CD4-positive, alpha-beta T cell treated with Interferon alpha-2 for 1 hour (primary cell): ENCODE measurements at places on chromosomes 11 and 22.
A peak's percentile ranks its signal among the peaks of the same experiment; 100 is the strongest.

- DNase-seq: no peak
Measured at GRCh38 chr11:26835611-26836010, 113.8 kb upstream of the SLC5A12 start.

- no peak for DNase-seq
Measured at GRCh38 chr22:25566898-25567235, 2.4 kb downstream of the GRK3 start.

DNA sequence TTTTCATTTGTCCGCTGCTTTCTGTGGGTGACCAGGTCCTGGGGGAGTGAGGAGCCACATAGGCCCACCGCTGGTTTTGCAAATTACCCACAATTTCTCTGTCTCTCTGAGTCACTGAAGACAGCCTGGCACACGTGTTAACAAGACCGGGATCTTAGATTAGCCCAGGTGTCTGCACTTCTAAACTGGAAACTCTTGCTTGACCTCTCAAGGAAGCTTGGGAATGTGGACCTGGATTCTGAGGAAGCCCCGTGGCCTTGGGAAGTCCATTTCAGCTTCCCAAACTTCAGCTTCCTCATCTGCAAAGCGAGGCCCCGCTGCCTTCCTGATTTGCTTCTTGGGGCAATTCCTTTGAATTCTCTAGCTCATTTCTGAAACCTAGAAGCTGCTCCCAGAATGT, 119.9 kb downstream of the KIAA1671 start:
- no peak for DNase-seq

DNA sequence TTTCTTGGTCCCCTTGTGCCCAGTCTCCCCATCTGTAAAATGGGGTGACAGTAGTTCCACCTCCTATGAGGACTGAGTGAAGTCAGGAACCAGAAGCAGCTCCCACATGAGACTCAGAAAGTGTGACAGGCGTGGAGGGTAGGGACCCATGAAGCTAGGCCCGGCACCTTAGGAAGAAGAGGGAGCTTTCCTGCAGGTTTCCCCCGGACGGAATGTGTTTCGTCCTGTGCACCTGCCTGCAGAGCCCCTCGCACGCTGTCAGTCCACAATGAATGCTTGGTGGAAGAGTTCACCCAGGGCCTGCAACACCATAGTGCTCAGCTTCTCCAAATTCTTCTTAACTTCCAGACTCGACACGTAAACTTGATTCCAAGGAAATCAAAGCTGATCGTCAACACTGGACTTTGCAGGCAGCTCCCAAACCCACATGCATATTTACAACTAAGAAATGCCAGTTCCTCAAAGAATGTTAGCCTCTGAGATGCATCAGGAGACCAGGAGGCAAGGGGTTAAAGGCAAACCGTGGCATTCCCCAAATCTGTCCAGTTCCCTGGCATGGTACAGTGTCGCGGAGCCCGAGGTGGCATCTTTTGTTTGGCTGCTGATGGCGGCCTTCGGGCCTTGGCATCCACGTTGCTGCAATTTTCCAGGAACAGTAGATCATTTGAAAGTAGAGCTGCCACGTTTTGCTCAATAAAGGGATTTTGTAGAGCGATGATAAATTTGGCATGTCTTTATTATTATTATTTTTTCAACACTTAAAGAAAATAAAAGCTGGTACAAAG, 15.4 kb downstream of the LRP5 start:
- DNase-seq: no peak

GRCh38 chr11:59573216-59573615, 42.4 kb downstream of the OSBP start:
- DNase-seq: no peak

- DNase-seq: no peak
Measured at GRCh38 chr11:108914981-108915380, 250.1 kb downstream of the DDX10 start.

GRCh38 chr11:27864091-27864491, 163.8 kb upstream of the BDNF start:
- DNase-seq: no peak

- no peak for DNase-seq
Measured at GRCh38 chr11:19703211-19703610, 9.4 kb upstream of the NAV2 start.

GRCh38 chr11:35947437-35947836, 3.6 kb downstream of the LDLRAD3 start:
- no peak for DNase-seq

DNA sequence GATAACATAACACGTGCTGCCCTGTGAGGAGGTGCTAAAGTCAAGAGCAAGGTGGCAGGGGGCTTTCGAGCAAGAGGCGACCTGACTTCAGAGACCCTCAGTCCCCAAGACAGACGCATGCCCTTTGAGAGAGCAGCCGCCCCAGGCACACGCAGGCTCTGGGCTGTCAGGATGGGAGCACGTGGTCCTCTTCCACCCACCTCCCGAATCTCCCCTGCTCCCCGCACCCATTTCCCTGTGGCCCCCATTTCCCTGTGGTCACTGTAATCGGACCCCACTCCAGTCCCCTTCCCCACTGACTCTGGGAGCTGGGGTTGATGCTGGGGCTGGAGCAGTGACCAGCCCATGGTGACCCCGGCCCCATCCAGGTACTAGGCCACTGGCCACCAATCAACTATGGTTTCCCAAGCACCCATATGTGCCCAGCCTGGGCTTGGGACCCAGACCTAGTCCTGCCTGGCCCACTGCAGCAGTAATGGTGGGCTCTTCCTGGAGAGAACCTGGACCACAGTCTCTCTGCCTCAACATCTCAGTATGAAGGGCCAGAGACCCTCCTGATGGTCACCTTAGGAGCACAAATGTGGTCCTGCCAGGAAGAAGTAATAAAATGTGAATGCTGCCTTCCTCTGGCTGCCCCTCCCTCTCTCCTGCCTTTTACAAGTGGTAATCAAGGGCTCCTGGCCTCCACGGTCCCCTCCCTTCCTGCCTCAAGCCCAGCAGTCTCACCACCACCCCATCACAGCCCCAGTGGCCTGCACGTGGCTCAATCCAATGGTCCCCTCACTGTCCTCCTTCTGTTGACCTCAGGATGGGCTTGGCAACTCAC, 39.0 kb downstream of the IGLL5 start:
- no peak for DNase-seq

- DNase-seq: no peak
Measured at GRCh38 chr11:1458340-1459218, 28.0 kb downstream of the MOB2 start.

DNA sequence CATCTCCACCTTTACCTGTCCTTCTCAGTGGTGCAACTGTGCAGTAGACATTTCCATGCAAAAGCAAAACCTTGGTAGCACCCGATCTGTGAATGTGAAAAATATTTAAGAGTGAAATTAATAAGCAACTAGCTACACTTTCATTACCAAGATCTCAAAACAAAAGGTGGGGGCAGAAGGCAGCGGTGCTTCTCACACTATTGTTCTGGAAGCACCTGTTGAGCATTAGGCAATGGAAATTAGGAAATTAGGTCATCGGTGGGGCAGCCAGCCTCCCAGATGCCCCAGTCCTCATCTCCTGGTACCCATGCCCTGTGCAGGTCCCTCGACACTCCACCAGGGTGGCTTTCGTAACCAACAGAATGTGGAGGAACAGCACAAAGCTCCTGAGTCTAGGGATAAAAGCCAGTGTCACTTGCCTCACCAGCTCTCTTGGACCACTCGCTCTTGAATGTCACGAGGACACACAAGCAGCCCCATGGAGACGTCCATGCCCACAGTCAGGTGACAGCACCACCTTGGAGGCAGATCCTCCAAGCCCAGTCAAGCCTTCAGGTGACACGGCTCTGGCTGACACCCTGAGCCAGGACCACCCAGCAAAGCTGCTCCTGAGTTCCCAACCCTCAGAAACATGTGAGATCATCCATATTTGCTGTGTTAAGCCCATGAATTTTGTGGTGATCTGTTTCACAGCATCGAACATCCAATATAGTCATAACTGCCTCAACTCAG, 3.3 kb downstream of the LTO1 start:
- DNase-seq: no peak

GRCh38 chr22:44623771-44624510, 78.1 kb upstream of the PRR5 start:
- DNase-seq: peak; percentile 21

DNA sequence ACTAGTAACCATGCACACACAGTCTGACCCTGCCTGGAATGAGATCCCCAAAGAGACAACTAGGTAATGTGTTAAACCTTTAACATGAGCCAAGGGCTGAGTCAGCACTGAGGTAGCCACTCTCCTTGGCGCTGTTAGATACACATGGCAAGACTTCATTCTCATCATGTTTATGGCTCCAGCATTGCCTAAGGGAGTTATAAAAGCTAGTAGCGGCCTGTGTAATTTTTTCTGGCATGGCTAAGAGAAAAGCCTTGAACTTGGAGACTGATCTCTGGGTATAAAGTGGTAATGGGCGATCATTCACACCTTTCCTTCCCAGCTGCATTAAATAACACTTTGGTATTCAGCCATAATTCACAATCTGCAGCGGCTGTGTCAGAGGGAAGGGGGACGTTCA, 779.7 kb upstream of the LRRC4C start:
- no peak for DNase-seq

DNA sequence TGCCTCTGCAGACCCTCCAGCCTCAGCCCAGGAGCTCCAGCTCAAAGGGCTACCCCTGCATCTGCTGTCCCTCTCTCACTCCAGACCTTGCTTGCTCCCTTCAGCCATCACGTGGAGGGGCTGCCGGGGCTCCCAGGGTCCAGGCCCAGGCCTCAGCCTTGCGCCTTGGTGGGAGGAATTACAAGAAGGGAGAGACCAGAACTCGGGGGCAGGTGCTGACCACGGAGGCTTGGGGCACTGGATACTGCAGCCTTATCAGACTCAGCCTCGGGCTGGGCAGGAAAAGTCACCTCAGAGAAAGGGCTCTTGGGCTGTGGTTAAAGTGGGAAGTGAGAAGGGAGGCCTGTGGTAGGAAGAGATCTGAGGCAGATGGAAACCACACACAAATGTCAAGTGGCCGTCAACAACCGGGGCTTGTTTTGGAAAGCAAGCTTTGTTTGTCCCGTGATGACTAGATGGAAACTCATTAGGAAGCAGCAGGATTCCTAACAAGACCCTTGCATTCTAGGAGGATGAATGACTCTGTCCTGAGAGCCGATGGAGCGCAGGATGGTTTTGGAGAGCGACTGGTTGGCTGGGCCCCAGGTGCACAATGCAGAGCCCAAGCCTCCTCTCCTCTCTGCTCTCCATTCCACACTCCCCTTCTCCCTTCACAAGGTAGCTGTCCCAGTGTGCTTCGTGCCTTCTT, 1321.7 kb downstream of the TBC1D22A start:
- no peak for DNase-seq

- DNase-seq: peak; percentile 69
Measured at GRCh38 chr11:8099291-8099899, 18.4 kb downstream of the TUB start.

- DNase-seq: peak; percentile 16
Measured at GRCh38 chr11:35247863-35248262, 108.9 kb downstream of the CD44 start.

DNA sequence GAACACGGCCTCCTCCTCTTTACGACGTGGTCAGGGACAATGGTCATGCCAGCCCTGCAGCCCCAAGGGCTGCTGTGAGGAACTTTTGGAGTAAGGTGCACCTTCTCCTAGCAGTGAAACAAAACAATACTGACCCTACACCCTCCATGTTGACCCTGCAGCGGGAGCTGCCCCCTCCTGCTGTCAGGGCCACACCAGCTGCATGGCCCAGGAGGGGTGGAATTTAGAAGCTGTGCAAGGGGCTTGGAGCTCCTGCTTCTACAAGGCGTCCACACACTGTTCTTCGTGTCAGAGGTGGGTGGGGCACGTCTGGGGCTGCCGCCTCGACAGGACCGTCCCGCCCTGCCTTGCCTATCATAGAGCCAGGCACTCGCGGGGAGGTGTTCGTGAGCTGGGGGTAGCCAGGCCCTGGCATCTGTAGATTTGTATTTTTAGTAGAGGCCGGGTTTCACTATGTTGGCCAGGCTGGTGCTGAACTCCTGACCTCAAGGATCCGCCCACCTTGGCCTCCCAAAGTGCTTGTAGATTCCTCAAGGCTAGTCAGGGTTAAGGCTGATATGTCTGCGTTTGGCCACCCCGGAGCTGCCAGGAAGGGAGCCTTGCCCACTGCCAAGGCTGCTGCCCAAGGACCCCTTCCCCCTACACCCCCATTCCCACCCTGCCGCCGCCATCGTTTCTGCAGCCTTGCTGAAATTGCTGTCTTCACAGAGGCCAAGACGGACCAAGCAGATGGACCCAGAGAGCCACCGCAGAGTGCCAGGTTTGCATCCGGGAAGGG, 15.9 kb downstream of the INCENP start:
- no peak for DNase-seq

DNA sequence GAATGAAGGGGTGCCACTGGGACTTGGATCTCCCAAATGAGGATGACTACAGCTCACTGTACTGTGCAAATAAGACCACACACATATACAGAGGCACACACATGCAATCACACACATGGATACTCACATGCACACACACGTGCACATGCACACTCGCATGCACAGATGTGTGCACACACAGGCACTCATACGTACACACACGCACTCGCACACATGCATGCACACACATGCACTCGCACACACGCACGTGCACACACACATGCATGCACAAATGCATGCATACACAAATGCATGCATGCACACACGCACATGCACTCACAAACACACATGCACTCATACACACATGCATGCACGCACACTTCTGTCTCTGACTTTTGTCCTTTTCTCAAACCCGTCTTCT, 36.0 kb downstream of the TECTA start:
- DNase-seq: no peak

GRCh38 chr11:35365961-35366360, 53.4 kb downstream of the SLC1A2 start:
- DNase-seq: no peak

DNA sequence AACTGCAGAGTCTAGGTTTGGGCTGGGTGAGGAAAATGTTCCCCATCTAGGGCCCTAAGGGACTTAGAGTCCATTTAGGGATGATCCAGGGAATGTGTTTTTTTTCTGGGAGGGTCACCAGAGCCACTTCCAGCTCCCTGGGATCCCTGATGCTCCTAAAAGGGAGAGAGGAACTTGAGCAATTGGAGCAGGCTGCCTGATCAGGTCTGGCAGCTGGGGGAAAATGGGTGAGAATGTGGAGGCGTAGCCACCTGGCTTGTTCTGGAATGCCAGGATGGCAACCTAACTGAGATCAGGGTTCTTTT, 1.2 kb downstream of the PGAP2 start:
- DNase-seq: no peak
